ENCODE measurements at places on chromosomes 11 and 22.

GRCh38 chr11:3196161-3197043, 22.2 kb downstream of the MRGPRG start:
- no peak for DNase-seq

GRCh38 chr11:24068197-24068596, 428.7 kb upstream of the LUZP2 start:
- no peak for DNase-seq

DNA sequence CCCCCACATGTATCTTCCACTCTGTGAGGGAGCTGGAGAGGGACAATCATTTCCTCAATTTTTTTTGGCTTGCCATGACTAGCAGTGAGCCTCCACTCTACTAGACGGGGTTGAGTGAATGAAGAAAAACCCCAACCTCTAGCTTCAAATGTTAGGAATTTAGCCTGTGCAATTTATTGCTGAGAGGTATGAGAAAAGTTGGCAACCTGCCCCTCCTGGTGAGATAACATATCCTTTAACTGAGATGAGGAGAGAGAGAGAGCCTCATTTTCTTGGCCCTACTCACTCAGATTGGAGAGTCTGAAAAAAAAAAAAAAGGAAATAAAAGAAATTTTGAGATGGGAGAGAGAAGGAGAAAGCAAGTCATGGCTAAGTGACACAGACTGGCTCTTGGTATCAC, 218.2 kb upstream of the CARD18 start:
- DNase-seq, result no peak

GRCh38 chr11:126053415-126054286, 9.0 kb downstream of the CDON start:
- DNase-seq, result no peak

- no peak for DNase-seq
Observed at GRCh38 chr22:20211997-20212753, 55.9 kb downstream of the RTN4R start.

- DNase-seq, result no peak
Observed at GRCh38 chr11:82523141-82523540, 210.5 kb downstream of the FAM181B start.

GRCh38 chr22:39955675-39956074, 4.5 kb upstream of the TMA7B start:
- no peak for DNase-seq

DNA sequence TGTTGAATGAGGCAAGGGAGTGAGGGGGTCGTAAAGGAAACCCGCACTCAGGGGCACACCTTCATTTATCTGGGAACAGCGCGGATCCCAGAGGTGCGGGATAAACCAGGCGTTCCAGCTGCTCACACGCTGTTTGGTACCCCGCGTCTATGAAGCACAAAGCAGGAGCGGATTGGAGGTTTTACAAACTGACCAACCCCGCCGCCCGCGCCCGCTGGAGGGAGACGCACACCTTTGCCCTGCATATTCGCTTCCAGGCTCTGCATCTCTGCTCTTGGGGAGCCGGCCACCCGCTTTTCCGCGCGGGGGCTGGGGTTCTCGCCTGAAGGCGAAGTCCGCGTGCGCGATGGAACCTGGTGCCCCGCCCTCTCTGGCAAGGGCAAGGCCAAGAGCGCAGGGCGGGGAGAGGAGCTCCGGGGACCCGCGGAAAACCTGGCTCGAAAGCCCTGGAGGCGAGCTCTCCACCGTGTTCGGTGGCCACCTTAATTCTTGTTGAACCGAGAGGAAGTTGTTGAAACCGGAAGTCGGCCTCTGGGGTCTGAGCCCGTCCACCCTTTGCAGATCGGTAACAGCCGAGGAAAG, 6.8 kb upstream of the ALX4 start:
- DNase-seq, result peak; percentile 14

DNA sequence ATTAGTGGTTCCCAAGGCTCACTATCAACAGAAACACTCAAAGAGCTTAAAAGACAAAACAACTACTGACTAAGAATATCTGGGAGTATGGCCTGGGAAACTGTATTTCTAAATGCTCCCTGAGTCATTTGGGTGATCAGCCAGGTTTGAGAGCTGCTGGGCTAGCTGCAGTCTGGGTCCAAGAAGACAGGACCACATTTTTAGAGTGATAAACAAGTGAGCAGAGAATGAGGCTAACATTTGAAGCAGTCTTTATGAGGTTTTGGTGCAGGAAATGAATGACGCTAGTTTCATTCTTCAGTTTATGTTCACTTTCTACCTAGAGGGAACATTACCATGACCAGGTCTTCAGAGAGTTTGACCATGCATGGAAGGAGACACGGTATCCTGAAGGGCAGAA, 97.7 kb downstream of the TEAD1 start:
- DNase-seq, result no peak

DNA sequence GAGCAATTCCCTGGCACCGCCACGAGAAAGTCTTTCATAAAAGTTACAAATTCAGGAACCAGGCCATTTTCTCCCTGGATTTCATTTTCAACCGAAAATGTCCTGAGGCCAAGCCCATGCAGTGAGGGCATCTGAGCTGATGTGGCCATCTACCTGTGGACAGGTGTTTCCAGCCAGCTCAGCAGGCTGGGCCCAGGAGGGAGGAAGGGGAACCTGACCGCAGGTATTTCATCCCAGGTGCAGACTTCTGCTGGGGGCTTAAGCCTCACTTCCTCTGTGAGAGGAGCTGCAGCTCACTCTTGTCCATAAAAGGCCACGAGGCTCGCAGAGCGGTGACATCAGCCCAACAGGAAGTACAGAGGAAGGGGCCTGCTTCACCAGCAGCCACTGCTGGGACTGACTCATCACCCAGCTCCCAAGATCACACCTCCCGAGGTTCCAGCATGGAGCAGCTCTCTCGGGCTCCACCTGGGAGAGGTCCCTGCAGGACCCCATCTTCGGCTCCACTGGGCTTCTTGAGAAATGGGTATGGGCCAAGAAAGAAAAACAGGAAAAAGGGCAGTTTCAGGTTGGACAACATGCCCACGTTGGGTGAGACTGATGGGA, 56.4 kb downstream of the MYH9 start:
- DNase-seq, result peak; percentile 88

- no peak for DNase-seq
Observed at GRCh38 chr11:10561043-10561818, 7.2 kb downstream of the LYVE1 start.

GRCh38 chr11:119318240-119319135, 1.6 kb upstream of the MCAM start:
- DNase-seq, result no peak

DNA sequence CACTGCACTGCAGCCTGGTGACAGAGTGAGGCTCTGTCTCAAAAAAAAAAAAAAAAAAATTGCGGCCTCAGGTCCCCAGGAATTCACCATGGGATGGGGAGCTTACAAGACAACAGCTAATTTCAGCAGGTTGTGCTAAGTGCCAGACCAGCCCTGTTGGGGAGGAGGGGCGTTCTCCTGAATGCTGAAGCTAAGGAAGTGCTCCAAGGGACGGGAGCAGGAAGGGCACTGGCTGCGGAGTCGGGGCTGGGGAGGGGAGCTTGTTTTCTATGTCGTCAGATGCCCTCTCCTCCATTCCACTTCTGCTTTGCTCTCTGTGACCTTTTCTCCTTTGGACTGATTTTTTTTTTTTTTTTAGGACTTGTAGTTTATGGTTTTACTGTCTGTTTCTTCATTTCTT, 4.5 kb downstream of the ADAMTS15 start:
- no peak for DNase-seq

DNA sequence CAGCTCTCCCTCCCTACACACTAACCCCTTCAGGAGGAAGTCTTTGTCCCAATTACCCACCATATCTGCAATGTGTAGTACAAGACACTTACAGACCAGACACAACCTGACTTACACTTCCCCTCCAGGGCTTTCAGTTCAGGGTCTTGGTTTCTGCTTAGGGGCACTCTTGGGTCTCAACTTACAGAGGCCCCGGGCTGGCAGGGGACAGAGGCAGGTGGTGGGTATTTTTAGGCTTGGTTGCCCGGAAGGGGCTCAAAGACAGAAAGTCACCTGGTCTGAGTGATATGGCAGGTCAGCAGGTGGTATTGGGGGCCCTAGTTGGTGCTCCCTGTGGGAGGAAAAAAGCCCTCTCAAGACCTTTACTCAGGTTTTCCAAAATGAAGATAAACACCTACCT, 3.4 kb upstream of the TMEM184B start:
- DNase-seq, result no peak

DNA sequence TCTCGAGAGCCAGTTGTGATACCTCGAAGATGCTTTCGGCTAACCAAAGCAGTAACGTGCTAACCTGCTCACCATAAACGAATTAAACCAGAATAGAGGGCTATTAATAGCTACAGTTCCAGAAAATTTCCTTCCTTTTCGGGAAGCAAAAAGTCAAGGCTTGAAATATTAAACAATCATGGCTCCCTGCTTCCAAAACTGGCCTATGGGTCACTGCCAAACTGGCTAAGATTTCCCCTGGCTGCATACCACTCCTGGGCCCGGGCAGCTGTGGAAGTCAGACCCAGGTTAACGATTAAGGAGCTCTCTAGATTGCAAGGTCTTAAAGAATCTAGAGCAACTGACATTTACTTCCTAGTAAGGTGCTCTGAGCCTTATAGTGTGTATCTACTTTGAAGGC, 1.7 kb downstream of the AMOTL1 start:
- no peak for DNase-seq

- DNase-seq, result no peak
Observed at GRCh38 chr22:19187716-19188563, 9.4 kb upstream of the SLC25A1 start.

Data from activated CD4-positive, alpha-beta T cell treated with anti-CD3 and anti-CD28 coated beads for 48 hours (primary cell).